Psoas muscle (tissue), 8 donors: ENCODE measurements at places on chromosomes 2 and 18.
A peak's percentile ranks its signal among the peaks of the same experiment; 100 is the strongest.

DNA sequence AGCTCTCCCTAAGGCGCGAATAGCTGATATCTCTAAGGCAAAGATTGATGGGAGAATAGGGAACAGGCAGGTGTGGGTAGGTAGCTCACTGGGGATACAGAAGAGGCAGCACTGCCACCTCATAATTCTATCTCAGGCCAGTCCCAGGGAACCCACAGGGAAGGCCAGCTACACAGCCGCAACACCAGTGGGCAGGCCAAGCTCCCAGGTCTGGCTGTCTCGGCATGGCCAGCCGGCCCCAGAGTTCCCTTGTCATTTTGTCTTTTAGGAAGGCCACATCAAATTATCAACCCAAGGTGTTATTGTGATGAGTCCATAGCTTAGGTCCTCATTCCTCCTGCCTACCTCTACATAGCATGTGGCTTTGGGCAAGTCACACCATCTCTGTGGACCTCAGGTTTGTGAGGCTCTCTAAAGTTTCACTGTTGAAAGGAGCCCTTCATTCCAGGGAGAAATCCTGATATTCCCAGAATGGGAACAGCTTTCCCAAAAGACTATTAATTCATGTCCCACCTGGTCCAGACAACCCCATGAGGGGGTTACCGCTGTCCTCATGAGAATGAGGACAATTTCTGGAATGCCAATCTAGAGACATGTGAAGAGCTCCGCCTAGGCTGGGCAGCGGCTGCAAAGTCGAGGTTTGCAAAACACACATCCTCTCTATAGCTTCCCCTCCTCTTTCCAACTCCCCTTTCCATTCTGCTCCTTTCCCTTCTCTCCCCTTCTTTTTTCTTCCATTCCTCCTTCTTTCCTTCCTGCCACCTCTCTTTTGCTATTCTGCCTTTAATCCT, 287.1 kb upstream of the ID2 start:
- DNase-seq, result no peak

DNA sequence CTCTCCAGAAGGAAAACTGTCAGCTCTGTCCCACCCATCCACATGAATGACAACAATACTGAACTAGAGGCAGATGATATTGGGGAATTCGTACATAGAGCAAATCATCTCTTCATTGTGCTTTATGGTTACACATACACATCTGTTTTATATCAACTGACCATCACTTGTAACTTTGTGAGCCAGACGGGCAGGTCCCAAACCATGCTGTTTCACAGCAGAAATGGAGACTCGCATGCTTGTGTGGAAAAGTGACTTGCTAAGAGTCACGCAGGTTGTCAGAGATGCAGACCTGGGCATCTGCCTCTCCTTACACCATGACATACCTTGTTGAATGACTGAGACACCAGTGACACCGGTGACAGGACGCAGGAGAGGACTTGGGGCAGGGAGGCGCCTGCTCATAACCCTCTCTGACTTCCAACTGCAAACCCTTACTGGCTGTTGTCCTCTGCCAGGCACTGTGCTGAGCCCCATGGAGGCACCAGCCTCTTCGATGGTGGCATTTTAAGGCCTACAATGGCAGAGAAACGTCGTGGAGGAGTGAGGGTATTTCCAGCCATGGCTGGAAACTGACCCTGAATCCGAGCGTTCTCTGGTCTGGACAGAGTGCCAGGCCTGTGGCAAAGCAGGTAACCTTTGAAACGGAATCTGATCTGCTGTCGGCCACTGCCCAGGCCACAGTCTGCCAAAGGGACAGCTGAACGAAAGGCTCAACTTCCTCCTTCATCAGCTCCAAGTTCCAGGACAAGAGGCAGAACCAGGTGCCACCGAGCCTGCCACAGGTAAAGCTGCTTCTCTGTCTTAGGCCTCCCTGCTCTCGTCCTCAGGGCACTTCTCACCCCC, 26.9 kb upstream of the ROCK2 start:
- DNase-seq, result peak; percentile 44

DNA sequence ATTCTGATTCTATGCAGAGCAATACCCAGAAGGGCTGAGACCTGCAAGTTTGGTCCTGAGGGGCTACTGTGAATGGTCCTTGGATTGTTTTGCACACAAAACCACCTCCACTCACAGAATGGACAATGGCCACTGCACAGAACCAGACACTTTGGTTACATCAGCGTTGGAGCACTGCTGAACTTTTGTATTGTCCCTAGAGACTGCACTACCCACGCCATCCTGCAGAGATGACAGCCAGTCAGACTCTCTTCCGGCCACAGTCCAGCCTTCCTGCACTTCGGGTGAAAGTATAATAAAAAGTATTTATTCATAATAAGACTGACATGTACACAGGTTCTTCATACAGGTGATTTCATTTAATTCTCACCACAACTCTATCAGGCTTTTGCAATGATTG, 35.7 kb downstream of the CELF4 start:
- DNase-seq, result no peak

DNA sequence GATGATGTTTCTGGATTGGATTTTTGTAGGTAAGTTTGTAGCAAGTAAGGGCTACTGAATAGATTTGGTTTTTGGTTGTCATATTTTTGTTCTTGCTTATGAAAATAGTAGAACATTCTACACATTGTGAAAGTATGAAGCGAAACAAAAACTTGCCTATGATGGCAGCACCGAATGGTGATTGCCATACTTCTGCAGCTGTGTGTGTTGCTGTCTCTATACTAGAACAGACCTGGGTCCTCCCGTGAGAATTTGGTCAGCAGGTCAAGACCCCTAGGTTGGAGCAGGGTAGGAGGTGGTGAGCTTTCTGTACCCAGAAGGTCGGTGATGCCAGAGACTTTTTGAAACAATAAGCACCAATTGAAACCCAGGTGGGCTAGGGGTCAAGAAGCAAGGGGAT, 322.6 kb downstream of the PRKCE start:
- DNase-seq, result no peak

GRCh38 chr2:63581298-63581961, 6.8 kb downstream of the WDPCP start:
- DNase-seq, result no peak

GRCh38 chr2:32958821-32959220, 12.1 kb downstream of the LTBP1 start:
- no peak for DNase-seq

DNA sequence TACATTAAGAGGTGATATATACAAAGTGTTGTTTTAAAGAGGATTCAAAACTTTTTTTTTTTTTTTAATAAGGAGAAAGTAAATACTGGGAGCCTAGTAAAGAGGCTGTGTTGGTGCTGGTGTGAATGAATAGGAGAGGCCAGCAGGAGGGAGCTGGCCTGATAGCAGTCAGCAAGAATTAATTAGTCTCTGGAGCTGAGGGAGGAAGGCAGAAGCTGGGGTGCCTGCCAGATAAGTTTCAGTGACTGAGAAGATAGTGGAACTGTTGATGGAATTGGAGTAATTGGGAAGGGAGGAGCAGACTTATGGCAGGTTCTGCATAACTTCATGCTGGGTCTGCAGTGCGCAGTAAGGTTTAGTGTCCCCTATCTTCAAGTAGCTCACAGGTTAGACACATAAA, 36.2 kb upstream of the SNORC start:
- DNase-seq, result no peak

GRCh38 chr2:8281950-8282857, 399.7 kb upstream of the ID2 start:
- DNase-seq, result no peak

DNA sequence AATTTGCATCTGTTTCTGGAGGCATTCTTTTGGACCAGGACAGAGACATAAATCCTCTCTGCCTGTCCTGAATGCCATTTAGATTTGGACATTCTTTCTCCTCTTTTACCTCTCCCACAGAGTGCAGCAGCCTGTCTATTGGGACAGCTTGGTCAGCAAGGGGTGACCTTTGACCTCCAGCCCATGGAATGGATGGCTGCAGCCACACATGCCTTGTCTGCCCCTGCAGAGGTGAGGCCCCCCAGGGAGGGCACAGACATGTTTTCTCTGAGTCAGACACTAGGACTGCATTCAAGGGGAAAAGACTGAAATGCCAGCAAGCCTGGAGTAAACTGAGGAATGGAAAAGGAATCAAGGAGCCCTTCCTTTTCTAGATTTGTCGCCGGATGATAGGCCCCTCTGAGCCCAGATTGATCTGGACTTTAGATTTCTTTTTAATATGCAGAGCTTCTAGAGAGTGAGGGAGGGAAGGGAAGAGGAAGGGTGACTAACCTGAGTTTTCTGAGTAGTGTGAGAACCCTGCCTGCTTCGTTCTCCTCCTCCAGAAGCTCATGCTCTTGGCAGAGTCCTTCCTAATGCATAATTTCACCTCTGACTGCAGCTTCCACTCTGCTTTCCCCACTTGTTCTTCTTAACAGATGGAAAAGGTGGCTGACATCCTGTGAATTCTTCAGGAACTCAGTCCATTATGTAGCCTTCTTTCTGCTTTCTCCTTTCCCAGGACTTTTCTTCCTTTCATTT, 16.1 kb upstream of the TTLL4 start:
- DNase-seq, result no peak

- DNase-seq, result no peak
Measured at GRCh38 chr2:226451486-226451885, 348.1 kb downstream of the IRS1 start.

DNA sequence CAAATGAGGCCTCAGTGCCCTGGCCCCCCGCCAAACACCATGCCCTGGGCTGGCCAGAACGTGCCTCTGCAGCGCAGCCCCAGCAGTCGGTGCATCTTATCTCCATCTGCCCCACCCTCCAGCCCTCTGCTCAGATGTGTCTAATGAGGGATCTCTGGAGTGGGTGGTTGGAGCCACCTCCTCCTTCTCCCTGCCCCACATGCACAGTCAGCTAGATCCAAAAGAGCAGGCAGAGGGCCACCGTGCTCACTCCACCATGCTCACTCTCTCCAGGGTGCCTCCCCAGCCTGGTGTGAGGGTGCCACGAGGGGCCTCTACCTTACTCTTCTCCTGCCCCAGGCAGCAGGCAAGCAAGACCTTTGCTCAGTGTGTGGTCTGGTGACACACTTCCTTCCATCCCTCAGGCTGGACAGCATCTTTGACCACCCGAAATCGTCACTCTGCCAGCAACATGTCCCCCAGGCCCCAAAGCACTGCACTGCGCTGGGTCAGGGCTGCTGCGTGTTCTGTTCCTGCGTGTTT, 266.1 kb upstream of the HDAC4 start:
- DNase-seq, result no peak

DNA sequence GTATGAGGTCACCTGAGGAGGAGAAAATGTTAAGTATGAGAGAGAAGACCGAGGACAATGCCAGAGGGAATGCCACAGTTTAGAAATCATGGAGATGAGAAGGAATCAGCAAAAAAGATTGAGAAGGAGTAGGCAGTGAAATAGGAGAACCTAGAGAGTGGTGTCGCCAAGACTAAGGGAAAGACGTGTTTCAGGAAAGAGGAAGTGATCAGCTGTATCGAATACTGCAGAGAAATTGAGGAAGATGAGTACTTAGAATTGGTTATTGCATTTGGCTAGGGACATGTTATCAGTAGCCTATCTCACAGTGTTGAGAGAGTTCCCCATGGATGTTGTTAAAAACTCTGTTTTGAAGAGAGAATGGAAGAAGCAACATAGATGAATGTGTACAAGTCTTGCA, 112.3 kb downstream of the GALNT1 start:
- no peak for DNase-seq

DNA sequence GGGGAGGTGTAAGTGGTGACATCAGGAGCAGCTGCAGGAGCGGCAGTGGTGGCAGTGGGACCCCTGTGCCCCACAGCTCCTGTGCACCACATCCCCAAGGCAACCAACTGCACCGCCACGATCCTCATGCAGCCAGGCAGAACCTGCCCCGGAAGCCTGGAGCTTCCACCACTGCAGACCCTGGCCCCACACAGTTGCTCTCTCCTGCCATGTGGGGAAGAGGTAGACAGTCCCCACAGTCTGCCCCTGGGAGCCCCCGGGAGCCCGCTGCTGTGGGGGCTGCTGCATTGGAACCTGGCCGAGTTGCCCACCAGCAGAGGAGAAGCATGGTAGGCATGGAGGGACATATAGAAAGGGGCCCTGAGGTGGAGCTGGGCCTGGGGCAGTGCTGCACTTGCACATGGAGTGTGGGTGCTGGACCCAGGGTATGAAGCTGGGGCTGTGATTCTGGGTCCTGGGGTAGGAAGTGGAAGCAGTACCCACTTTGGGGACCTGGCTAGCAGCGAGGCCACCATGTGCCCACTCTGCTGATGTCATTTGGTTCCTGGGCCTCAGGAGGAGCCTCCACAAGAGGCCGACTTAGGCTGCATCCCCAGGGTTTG, 623.3 kb upstream of the LRRTM4 start:
- no peak for DNase-seq

DNA sequence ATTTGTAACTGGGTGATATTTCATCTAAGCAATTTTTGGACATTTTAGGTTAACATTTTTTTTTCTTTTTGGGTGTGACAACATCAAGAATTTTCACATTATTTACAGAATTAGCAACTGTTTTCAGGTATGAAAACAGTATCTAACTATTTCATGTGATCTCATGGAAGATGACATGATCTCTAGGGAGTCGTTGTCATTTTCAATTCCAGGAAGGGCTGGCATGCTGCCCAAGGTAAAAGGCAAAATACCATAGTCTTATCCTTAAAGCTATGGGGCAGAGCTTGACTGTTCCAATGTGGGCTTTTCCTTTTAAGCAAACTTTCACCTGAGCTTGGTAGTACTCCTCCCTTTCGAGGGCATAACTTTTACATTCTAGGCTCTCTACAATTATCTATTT, 443.7 kb downstream of the DSEL start:
- no peak for DNase-seq

GRCh38 chr2:212424082-212424481, 114.5 kb downstream of the ERBB4 start:
- DNase-seq, result no peak

GRCh38 chr2:59920961-59921360, 632.5 kb downstream of the BCL11A start:
- no peak for DNase-seq

- DNase-seq, result no peak
Measured at GRCh38 chr2:48173141-48173540, 266.8 kb upstream of the FBXO11 start.

DNA sequence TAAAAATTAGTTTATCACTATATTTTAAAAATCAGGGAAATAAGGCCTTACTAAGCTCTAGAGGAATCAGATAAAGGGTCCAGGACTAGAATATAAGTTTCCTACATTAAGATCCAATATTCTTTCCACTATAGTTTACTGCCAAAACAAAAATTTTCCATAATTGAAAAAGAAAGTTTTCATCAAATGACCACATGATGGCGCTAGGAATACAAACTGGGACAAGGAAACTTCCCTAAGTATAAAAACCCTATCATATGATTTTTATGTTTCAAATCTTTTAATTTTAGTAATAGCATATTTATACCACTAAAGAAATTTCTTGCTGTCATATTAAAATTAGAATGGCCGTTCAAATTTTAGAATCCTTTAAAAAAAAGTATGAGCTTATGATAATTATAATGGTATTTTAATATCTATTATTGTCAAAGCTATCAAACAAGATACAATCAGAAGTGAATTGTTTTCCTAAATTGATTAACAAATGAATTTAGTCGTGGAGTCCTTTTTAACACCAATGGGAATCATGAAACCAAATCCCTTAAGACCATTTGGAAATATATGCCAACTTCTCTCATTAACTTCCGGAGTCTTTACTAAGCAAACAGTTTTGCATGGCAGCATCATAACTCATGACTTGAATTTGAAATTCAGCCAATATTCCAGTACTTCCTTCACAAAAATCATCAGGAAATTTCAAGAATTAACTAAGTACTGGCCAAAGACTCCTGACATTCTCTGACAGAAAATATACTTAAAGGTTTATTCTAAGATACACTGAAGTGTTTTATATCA, 70.3 kb downstream of the SCN1A start:
- no peak for DNase-seq

- peak; percentile 41 for DNase-seq
Measured at GRCh38 chr2:9333591-9334171, 89.6 kb downstream of the ITGB1BP1 start.
